ENCODE measurements at places on chromosomes 12 and 14.

- no peak for DNase-seq
Observed at GRCh38 chr12:50344245-50344644, 52.2 kb downstream of the FAM186A start.

- peak; percentile 34 for DNase-seq
Observed at GRCh38 chr14:97219431-97220017, 422.3 kb downstream of the VRK1 start.

GRCh38 chr12:67695974-67696373 is 47.4 kb downstream of the DYRK2 start:
- DNase-seq: no peak

- no peak for DNase-seq
Observed at GRCh38 chr12:46557539-46558373, 185.2 kb upstream of the SLC38A2 start.

DNA sequence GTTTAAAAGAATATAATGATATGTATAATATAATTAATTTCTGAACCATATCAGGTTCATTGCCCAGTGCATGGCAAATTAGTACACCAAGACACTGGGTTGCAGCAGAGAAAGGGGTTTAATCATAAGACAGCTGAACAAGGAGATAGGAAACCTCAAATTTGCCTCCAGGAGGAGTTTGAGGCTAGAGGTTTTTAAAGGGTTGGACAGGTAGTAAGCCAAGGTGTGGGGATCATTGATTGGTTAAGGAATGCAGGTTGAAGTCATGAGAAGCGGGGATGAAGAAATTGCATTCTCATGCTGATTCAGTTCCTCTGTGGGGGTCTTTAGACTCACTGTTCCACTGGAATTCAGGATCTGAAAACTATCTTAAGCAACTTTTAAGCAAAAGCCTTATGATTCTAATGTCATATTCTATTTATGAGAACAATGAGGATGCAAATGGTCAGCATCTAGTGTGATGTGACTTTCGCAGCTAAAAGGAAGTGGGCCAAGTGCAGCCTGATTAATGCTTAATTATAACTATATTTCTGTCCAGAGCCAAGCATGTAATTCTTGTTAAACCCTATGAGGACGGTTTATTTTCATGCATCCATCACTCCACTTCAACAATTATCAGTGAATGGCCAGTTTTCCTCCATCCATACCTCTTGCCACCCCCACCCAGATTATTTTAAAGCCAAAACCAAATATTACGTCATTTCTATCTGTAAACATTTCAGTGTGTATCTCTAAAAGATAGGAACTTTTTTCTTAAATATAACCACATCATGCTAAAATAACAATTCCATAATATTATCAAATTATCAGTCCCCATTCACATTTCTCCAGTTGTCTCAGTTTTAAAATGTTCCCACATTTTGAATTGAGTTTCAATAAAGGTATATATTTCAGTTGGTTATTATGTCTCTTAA is 14.9 kb downstream of the RNF212B start:
- no peak for DNase-seq

GRCh38 chr14:56112781-56113180 is 5.4 kb upstream of the PELI2 start:
- DNase-seq: no peak

GRCh38 chr12:6532051-6532926 is 2.0 kb upstream of the GAPDH start:
- DNase-seq: peak; percentile 90

DNA sequence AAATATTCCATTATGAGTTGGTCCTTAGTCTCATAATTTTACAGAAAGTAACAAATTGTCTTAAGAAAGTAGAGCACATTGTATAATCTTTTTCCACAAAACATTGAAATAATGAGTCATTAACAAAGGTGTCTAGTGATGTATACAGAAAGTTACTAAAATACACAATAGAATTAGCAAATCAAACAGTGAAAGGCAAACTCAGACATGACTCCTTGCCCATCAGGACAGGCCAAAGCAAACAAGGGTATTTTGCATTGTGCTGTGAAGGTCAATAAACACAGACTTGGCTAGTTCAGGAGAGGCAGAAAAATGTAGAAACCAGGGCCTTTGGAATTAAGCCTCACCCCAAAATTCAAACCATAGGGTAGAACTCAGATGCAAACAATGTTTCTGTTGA is 37.3 kb downstream of the SIX4 start:
- no peak for DNase-seq

GRCh38 chr12:2753536-2753935 is 41.2 kb upstream of the FKBP4 start:
- no peak for DNase-seq

DNA sequence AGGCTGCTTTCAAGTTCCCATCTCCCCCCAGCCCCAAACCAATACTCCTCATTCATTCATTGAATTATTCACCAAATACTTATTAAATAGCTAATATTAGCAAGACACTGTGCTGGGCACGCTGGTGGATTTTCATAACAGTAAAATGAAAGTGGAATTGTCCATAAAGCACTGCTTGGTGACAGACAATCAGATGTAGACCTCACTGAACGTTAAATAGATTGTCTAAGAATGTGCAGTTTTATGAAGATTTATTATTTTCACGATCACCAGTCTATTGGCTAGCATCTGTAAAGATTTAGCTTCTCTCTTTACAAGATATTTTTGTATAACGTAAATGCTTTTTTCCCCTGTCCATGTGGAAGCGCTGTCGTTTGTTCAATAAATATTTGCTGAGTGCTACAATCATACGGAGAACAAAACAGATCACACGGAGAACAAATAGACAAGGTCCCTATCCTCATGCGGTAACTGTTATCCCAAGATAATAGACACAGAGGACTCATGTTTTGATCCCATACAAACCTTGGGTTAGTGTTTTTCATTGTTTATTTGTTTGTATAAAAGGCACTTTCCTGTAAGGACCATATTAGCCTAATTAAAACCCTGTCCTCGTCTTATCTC is 397.6 kb downstream of the BCAT1 start:
- DNase-seq: no peak

GRCh38 chr14:56561606-56562005 is 18.0 kb upstream of the TMEM260 start:
- no peak for DNase-seq

GRCh38 chr14:24475261-24475660 is 32.7 kb upstream of the SDR39U1 start:
- no peak for DNase-seq

DNA sequence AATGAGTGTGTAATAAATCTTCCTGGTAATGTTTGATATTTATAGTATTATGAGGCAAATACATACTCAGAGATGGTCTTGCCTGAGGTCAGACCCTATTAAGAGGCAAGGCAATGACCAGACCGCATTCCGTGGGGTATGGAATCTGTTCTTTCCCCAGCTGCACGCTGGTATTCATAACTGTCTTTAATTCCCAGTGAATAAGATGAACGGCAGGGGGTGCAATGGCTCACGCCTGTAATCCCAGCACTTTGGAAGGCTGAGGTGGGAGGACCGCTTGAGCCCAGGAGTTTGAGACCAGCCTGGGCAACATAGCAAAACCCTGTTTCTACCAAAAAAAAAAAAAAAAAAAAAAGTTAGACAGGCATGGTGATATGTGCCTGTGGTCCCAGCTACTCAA is 44.6 kb downstream of the ERO1A start:
- DNase-seq: no peak

GRCh38 chr12:116381240-116381743 is 103.8 kb upstream of the MED13L start:
- no peak for DNase-seq

DNA sequence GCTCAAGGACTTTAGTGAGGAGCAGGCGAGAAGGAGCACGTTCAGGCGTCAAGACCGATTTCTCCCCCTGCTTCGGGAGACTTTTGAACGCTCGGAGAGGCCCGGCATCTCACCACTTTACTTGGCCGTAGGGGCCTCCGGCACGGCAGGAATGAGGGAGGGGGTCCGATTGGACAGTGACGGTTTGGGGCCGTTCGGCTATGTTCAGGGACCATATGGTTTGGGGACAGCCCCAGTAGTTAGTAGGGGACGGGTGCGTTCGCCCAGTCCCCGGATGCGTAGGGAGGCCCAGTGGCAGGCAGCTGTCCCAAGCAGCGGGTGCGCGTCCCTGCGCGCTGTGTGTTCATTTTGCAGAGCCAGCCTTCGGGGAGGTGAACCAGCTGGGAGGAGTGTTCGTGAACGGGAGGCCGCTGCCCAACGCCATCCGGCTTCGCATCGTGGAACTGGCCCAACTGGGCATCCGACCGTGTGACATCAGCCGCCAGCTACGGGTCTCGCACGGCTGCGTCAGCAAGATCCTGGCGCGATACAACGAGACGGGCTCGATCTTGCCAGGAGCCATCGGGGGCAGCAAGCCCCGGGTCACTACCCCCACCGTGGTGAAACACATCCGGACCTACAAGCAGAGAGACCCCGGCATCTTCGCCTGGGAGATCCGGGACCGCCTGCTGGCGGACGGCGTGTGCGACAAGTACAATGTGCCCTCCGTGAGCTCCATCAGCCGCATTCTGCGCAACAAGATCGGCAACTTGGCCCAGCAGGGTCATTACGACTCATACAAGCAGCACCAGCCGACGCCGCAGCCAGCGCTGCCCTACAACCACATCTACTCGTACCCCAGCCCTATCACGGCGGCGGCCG is 1.1 kb downstream of the PAX9 start:
- DNase-seq: no peak

DNA sequence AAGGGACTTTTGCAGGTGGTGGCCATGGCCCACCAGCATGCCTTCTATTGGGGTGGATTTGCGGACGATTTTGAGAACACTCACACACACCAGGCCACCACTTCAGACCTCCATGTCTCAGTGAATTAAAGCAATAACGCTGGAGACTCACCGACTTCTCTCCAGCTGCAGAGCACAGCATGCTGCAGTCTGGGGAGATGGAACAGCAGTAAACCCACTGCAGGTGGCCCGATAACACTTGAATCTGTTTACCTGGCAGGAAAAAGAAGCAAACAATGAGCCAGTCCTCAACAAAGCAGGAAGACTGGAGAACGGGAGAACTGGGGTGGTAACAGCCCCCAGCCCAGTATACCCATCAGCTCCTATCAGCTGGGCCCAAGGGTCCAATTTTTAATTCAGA is 21.6 kb downstream of the RFC5 start:
- no peak for DNase-seq

DNA sequence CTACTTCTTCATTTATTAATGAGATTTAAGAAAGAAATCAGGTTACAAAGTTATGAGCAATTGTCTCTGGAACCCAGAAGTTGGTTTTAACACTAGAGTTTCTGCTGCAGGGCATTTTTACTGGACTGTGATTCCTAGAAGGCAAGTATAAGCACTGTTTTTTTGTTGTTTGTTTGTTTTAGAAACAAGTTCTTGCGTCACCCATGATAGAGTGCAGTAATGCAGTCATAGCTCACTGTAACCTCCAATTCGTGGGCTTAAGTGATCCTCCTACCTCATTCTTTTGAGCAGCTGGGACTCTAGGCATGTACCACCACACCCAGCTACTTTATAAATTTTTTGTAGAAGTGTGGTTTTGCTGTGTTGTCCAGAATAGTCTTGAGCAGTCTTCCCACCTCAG is 25.6 kb downstream of the RAP1B start:
- no peak for DNase-seq
